NCI-H2227 treated with DMSO at 0.1 percent for 48 hours (cell line): ENCODE measurements at places on chromosomes 5 and 9.

DNA sequence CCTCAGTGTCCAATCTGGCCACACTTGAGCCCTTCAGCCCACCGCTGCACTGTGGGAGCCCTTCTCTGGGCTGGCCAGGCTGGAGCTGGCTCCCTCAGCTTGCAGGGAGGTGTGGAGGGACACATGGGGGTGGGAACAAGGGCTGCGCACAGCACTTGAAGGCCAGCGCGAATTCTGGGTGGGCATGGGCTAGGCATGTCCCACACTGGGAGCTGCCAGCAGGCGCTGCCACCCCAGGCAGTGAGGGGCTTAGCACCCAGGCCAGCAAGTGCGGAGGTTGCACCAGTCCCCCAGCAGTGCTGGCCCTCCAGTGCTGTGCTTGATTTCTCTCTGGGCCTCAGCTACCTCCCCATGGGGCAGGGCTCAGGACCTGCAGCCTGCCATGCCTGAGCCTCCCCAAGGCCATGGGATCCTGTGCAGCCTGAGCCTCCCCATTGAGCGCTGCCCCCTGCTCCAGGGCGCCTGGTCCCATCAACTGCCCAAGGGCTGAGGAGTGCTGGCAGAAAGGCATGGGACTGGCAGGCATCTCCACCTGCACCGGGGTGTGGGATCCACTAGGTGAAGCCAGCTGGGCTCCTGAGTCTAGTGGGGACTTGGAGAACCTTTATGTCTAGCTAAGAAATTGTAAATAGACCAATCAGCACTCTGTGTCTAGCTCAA is 148.2 kb downstream of the EMB start:
- DNase-seq = no peak

- DNase-seq = no peak
These were observed 448.1 kb downstream of the NFIB start for GRCh38 chr9:13865869-13866268.

- no peak for DNase-seq
These were observed 393.6 kb upstream of the IZUMO3 start for GRCh38 chr9:24939109-24939850.

- DNase-seq = no peak
These were observed 279.1 kb upstream of the EFNA5 start for GRCh38 chr5:107949688-107950341.

- no peak for DNase-seq
These were observed 631.9 kb downstream of the PSAT1 start for GRCh38 chr9:78928625-78929405.

GRCh38 chr9:22413884-22414283 is 32.7 kb upstream of the DMRTA1 start:
- DNase-seq = no peak
